ENCODE measurements at places on chromosomes 13 and 19.

DNA sequence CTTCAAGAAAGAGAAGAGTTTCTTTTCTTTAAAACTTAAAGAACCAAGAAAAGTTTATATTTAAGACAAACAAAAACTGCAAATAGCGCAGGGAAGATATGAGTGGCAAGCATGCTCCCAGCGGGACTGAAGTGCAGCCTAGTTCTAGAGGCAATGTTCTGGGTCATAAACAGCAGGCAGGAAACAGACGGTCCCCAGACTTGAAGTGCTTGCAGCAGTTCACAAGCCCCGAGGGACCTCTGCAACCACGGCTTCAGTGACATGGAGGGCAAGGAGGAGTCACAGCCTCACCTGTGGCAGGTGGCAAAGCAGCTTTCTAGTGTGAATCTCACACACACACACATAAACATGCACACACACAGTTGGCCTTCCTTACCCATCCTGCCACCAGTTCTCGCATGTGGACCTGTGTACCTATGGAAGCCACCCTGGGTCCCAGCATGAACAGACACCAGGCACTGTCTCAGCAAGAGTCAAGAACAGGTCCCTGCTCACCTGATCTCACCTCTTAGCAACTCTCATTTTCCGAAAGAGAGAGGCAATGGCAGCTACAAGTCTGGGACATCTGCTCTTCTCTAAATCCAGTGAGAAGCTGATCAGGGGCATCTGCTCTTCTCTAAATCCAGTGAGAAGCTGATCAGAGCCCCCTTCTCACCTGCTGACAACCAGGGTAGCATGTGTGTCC is 162.0 kb downstream of the EFNB2 start:
- DNase-seq = peak; percentile 65

- DNase-seq = no peak
These were observed 111.8 kb upstream of the PABPC3 start for GRCh38 chr13:24984134-24984533.

DNA sequence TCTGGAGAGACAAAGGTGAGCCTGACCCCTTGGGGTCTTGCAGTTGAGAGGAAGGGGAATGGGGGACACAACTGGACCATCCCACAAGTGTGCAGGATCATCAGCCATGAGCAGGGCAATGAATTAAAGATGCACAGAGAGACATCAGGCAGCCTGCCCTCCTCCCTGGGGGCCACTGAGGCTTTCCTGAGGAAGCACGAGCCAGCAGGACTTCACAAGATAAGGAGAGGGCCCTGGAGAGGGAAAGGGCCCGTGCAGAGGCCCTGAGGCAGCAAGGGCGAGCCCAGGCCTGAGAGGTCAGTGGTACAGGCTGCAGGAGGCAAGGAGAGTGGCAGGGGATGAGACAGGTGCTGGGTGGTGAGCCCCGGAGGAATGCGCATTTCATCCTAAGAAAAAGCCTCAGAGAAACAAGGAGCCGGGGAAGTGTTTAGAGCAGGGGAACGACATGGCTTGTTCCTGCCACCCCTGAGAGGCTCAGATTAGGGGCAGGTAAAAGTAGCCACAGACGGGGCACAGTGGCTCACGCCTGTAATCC is 9.0 kb upstream of the PRKD2 start:
- no peak for DNase-seq

- DNase-seq = no peak
These were observed 722 bp downstream of the COLGALT1 start for GRCh38 chr19:17555929-17556813.

- no peak for DNase-seq
These were observed 16.2 kb downstream of the MCF2L start for GRCh38 chr13:112984954-112985802.

GRCh38 chr13:110636701-110637201 is 21.4 kb downstream of the NAXD start:
- no peak for DNase-seq

GRCh38 chr13:20360835-20361412 is 128.8 kb upstream of the GJB6 start:
- no peak for DNase-seq

- no peak for DNase-seq
These were observed 222.6 kb upstream of the MAB21L1 start for GRCh38 chr13:35698911-35699576.

DNA sequence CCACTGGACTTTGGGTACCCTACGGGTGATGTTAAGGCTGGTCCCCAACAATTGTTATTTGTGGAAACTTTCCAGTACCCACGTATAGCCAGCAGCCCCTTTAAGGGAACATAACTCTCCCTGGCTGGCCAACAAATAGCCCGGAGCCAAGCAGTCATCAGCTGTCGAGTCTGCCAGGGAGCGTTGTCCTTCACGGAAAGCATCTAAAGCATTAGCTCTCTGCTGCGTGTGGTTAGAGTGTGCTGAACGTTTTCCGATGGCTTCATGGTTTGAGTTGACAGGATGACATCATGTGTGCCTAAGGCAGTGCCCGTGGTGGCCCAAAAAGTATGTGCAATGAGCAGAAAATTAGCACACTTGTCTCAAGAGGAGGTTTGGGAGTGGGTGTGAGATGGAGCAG is 3.3 kb upstream of the ZNF556 start:
- no peak for DNase-seq

DNA sequence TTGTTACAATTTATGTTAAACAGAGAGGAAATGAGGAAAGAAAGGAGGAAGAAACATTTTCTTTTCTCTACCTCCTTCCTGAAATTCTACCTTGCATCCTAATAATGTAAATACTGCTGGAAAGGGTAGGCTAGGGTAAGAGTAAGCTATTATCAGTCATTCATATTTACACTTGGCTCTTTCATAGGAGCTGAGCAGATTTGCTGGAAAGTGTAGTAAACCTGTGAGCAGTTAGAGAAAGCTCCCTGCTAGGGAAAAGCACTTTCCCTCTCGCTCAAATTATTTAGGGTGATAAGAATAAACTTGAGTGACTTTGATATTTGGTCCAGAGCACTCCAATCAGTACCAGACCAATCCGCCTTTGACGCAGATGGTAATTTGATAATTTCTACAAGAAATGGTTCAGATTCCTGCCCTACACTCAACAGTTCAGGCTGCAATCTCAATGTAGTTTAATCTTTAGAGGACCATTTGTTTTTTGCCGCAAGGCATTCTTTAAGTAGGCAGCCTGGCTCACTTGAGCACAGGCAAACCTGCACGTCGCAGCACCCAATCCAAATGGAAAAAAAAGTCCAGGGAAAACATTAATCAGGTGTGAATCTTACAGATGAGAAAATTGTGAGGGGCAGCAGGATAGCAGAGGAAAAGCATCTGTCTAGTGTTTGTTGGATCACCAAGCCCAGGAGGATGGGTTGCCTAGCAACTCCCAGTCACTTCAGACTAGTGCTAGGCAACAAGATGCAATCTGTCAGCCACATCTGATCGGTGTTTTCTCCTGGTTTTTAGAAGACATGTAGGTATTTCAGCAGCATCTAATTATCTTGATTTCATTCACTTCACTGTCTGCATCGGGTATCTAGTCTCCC is 68.6 kb upstream of the KL start:
- no peak for DNase-seq

- DNase-seq = no peak
These were observed 378.0 kb downstream of the TBC1D4 start for GRCh38 chr13:75103976-75104375.

DNA sequence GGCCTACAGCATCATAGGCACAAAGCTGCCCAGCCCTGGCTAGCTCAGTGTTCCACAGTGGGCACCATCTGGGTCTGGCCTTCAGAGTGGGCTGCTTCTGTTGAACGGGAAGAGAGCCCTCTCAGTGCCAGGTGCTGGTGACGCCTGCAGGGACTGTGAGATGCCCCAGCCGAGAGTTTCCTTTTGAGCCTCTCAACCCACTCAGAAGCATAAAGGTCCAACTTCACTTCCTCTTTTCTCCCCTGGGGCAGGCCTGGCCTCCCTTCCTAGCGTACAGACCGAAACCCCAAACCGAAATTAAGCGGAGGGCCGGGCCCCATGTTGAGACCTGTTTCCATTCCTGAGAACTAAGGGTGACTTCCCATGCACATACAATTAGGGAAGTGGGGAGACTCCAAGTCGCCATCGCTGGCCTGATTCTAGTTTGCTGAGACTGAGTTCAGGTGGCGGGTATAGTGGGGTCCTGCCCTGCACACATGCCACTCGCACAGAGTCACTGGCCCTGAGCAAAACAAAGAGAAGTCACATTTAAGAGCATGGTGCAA is 6.9 kb downstream of the RAB8A start:
- DNase-seq = no peak

- peak; percentile 48 for DNase-seq
These were observed 128.5 kb downstream of the GPC6 start for GRCh38 chr13:93355094-93355493.

- no peak for DNase-seq
These were observed 977.6 kb downstream of the SLITRK5 start for GRCh38 chr13:88648598-88649373.

GRCh38 chr19:33552191-33552927 is 30.8 kb upstream of the PEPD start:
- no peak for DNase-seq

DNA sequence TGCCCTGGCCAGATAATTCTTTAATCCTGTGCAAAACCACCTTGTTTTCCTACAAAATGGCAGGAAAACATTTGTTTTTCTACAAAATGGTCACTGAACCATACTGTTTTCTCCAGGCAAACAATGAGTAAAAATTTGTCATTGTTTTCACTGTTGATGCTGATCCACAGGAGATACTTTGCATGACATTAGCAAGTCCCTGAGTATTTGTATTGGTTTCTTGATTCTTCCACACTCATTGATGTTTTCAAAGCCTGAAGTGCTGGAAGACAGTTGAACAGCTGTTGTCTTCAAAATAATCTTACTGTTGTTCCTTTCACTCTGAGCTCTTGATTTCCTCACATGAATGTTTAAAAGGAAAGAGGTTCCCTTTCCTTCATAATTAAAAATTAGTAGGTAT is 123.1 kb upstream of the HTR2A start:
- no peak for DNase-seq

- DNase-seq = no peak
These were observed 20.7 kb downstream of the CLDN10 start for GRCh38 chr13:95573221-95573620.

DNA sequence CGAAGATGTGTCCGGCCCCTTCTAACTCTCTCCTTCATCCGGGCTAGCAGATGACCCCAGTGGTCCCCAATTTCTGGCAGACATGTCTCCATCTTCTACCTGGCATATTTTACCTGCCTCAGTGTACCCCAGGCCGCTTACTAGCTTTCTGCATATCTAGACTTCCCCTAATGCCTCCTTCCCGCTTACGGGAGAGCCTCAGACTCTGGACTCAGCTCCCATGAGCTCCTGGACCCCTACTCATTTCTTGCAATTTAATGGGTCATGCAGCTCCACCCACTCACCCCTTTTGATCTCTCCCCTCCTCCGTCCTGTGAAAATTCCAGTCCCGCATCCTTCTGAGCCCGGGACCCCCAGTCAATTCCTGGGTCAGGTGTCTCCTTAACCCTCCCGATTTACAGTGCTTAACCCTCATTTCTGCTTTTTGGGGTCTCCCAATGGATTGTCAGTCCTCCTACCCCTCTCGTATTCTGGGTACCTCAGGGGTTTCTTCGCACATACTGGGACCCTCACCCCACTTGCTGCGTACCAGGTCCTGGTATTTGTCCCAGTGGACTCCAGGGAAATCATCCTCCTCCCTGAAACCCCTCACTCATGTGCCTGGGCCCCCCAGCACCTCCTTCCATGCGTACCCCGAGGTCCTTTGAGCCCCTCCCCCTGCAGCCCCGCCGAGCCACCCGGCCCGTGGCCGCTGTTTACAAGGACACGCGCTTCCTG is 500 bp upstream of the JUNB start:
- DNase-seq = no peak
